ENCODE measurements at places on chromosomes 2 and 18.
A peak's percentile ranks its signal among the peaks of the same experiment; 100 is the strongest.

DNA sequence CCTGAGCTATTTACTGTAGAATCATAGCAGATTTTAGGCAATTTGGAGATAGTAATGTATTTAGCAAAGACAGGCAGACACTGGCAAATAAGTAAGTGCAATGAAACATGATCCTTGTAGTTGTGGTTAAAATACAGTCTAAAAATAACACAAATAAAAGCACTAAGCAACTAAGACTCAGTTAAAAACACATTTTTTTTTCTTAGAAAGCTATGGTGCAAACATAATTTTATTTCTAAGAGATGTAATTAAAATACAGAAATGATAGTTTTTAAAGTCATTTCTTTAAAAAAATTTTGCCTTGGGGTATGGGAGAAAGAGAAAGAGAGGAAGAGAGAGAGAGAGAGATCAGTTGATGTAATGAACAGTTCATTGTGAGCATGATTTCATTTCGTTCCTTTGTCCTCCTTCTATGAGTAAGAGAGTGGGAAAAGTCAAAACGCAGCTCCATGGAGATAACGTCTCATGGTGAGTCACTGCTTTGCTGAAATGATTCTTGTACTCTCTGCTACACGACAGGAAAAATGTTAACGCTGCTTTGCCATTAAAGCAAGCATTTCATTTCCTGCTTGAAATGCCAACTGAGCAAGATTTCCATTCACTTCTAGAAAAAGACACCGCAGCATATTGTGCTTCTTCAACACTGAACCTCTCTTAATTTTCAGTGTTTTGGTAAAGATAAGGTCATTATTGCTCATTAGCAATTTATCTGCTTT is 61.3 kb upstream of the PGAP1 start:
- DNase-seq = peak; percentile 38

DNA sequence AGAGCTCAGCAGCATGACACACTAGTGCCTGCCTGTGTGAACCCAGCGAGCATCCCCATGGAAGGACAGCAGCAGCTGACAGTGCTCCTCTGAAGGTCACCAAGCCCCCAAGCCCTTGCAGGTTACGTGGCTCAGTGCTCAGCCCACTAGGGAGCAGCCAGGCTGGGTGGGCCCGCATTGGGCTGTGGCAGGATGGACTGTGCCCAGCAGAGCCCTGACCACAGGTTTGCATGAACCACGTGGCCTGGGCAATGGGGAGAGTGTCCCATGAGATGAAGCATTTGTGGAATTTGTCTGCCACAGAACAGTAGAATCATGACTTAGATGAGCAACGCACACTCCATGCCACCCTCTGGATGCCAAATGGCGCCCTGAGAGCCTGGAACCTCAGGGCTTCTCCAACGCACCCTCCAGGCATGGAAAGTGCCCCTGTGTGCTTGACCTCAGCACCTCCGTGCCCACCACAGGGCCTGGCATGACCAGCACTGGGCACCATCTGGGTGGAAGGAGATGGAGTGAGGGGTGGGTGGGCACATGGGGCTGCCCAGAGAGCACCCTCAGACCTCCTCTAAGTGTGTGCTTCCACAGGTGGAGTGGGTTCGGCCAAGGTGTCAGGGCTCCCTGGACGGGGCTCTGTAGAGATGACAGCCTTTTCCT is 216.1 kb upstream of the RAB6C start:
- DNase-seq = no peak

- DNase-seq = peak; percentile 32
Observed at GRCh38 chr2:119234021-119235019, 10.7 kb downstream of the STEAP3 start.

- peak; percentile 83 for DNase-seq
Observed at GRCh38 chr2:234411793-234412192, 85.1 kb downstream of the ARL4C start.

- DNase-seq = no peak
Observed at GRCh38 chr2:215439980-215440512, 4.2 kb upstream of the FN1 start.

DNA sequence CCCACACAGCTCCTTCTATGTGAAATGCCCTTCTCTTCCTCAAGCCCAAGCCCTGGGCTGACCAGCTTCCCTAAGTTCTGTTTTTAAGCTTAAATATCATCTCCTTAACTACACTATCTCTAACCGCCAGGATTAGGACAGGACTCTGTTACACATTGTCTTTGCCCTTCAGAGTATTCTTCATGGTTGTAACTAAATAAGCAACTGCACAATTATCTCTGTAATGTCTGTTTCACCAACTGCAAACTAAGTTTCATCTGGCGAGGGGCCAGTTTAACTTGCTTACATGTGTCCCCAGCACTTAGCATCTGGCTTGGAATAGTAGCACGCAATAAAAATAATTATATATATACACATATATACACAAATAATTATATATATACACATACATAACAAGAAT is 1.1 kb upstream of the ERMN start:
- no peak for DNase-seq

- DNase-seq = no peak
Observed at GRCh38 chr2:62971936-62972335, 78.7 kb upstream of the OTX1 start.

DNA sequence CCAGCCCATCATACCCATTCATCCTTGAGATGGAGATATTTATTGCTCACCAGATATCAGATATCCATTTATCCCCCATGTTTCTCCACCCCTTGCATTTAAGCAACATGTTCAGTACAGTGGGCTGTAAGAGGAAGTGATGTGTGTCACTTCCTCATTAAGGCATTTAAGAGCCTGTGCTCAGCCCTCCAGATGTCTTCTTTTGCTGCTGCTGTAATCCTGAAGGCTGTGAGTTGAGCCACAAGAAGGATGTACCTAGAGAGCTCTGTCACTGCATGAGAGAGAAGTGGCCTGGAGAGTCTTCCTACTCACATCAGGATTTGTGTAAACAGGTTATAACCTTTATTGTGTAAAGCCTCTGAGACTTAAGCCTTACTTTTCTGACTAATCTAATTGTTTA is 151.8 kb upstream of the UNC80 start:
- DNase-seq = peak; percentile 10

GRCh38 chr2:68732036-68732932 is 2.3 kb upstream of the ARHGAP25 start:
- DNase-seq = no peak

DNA sequence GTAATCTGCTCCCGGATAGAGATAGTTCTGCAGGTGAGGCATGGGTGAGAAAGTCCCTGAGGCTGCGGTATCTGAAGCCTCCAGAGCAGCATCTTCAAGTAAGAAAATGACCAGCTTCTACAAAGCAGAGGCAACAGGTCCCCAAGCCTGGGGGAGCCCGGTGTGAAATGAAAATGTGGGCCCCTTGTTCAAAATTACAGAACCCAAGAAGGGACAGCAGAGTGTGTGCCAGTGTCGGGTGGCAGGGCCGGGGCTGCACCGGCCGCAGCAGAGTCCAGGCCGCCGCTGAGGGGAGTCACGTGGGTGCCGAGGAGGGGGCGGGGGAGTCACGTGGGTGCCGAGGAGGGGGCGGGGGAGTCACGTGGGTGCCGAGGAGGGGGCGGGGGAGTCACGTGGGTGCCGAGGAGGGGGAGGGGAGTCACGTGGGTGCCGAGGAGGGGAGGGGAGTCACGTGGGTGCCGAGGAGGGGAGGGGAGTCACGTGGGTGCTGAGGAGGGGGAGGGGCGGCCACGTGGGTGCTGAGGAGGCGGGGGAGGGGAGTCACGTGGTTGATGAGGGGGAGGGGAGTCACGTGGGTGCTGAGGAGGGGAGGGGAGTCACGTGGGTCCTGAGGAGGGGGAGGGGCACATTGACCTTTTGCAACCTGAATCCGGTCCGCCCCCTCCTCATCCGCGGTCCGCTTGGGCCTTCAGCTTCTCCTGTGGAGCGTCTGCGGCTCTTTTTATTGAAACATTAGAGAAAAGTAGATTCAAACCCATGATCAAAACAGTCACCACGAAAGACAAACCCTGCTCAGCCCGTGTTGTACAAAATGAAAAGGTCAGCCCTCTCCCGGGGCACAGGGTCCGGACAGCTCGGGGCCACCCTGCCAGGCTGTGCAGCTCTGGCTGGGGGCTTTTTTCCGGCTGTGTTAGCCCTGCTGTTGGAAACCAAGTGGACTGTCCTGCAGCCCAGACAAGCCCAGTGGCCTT is 10.4 kb downstream of the COLEC11 start:
- DNase-seq = peak; percentile 77

DNA sequence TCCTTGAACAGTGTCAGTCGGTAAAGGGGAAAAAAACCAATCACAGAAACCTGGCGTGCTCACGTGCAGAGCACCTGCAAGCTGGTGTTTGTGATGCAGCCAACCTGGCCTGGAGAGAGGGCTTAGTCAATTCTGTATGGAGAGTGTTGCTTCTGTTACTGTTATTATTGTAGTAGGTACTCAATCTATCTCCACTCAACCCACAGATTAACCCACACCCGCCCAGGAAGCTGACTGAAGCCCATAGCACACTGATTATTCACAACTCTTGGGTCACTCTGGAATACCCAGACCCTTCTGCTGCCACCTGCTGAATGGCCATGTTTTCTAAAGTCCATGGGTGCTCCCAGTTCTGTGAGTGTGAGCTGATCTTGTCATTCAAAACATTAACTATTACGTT is 53.9 kb downstream of the TNFRSF11A start:
- DNase-seq = no peak

- no peak for DNase-seq
Observed at GRCh38 chr2:168237741-168238140, 9.7 kb downstream of the STK39 start.

DNA sequence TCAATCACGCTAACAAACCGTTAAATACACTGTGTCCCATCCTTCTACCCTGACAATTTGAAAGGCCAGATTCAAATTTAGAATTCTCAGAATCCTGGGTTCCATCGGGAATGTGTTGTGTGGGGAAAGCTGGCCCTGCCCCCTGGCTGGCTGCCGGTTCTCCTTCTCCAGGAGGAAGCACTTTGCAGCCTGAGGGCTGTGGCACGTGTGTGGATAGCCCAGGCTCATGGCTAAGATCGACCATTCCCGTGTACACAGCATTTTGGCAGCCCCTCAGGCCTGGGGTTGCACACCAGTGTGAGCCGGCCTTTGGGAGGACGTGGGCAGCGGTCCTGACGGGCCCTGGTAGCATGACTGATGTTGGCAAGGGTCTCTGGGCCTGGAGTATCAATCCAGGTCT is 51.0 kb upstream of the ROCK2 start:
- DNase-seq = no peak

DNA sequence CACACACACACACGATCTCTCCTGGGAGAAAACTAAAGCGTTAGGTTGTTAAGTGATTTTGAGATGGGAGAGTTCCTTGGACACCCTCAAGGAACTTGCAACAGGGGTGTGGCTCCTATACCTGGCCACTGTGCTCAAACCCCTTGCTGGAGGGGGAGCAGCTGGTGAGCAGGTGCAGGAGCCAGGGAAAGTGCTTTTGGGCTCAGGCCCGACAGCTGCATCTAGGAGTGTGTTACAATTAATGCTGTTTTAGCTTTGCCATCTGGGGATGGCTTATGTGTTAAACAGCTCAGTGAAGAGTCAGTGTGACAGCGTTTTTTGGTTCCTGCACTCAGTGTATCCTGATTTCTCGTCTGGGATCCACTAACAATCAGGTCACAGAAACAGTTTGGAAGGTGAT is 510.8 kb downstream of the TRIB2 start:
- no peak for DNase-seq

GRCh38 chr2:119352357-119352756 is 14.3 kb downstream of the C2orf76 start:
- DNase-seq = peak; percentile 92

- DNase-seq = no peak
Observed at GRCh38 chr18:66317243-66318090, 286.4 kb downstream of the CDH19 start.

GRCh38 chr18:60024857-60025256 is 125.1 kb downstream of the PMAIP1 start:
- DNase-seq = no peak

GRCh38 chr2:40161986-40162385 is 289.9 kb downstream of the SLC8A1 start:
- DNase-seq = no peak

- DNase-seq = peak; percentile 81
Observed at GRCh38 chr18:31555971-31556747, 35.5 kb upstream of the TTR start.

- no peak for DNase-seq
Observed at GRCh38 chr2:58110765-58111164, 64.2 kb downstream of the VRK2 start.

GRCh38 chr18:68114989-68115388 is 598.5 kb upstream of the DSEL start:
- DNase-seq = no peak

- DNase-seq = peak; percentile 28
Observed at GRCh38 chr2:181142514-181142913, 162.1 kb downstream of the UBE2E3 start.

GRCh38 chr2:196453613-196454047 is 185.9 kb upstream of the CCDC150 start:
- peak; percentile 84 for DNase-seq

DNA sequence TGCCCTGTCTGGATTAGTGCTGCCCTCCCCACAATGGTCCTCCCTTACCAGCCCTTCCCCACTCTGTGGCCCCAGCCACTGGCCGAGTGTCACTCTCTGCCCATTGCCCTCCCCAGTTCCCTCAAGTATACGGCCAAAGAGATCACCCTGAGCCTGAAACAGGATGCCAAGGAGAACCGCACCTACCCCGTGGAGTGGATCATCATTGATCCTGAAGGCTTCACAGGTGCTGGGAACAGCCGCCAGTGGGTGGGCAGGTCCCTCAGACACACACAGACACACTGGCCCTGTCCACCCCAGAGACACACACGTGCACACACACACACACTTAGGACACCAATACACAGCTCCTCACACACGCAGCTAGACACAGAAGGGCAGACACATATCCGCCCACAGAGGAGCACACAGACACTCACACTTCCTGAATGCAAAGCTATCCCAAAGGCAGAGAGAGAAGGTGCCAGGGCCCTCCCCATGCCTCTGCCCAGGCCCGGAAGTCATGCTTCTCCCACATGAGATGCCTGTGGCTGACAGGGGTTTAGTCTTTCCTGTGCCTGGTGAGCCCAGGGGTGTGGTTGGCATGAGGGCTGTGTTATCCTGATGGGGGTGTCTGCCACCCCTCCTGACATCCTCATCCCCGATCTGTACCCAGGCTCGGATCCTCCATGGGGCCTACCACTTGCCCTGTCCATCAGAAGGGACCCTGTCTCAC is 2.9 kb downstream of the CHRND start:
- no peak for DNase-seq

GRCh38 chr2:170836027-170836426 is 19.3 kb downstream of the GAD1 start:
- DNase-seq = no peak

GRCh38 chr18:77090546-77091174 is 41.9 kb downstream of the MBP start:
- no peak for DNase-seq

- DNase-seq = no peak
Observed at GRCh38 chr18:58996131-58996641, 131.5 kb downstream of the ZNF532 start.

GRCh38 chr2:176931588-176932563 is 280.7 kb upstream of the HNRNPA3 start:
- DNase-seq = peak; percentile 94

- DNase-seq = no peak
Observed at GRCh38 chr2:233354500-233354924, 218 bp downstream of the DGKD start.
